ENCODE measurements at places on chromosomes 7 and 10.

DNA sequence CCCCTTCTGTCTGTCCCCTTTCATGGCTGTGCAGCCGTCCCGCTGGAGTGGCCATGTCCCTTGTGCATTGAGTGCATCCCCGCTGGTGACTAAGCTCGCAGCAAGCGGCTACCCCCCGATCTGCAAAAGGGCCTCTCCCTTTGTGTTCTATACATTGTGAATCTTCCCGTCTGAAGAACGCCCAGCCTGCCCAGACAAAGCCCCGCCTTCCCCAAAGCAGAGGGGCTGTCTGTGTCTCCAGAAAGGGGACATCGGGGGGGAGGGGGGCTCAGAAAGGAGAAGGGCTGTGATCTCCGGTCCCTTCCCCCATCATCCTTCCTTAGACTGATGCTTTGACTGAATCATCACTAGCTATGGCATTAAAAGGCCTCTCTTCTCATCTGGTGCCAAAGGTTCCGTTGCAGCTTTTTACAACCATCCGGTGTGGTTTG, 11.9 kb downstream of the NPTX2 start:
- DNase-seq = no peak

- no peak for DNase-seq
These were observed 93.6 kb downstream of the HGF start for GRCh38 chr7:81676105-81676811.

GRCh38 chr10:21675157-21675796, 141.2 kb downstream of the MLLT10 start:
- no peak for DNase-seq

DNA sequence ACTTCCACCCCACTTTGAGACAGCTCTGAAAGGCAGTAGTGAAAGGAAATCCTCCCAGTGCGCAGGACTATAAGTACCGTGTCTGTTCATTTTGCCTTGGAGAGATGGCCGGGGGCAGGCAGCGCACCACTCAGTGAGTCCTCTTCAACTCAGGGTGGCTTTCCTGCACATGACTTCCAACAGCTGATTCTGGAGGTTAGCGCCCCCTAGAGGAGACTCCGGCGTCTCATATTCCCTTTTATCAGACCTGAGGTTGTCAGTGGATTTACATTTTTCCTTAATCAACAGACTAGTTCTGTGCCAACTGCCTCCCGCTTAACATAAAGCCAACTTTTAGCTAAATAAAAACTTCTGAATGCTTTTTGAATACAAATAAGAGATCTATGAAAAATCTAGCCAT, 101.0 kb downstream of the HERPUD2 start:
- no peak for DNase-seq

- no peak for DNase-seq
These were observed 1.0 kb upstream of the CBLL1 start for GRCh38 chr7:107742678-107743566.

DNA sequence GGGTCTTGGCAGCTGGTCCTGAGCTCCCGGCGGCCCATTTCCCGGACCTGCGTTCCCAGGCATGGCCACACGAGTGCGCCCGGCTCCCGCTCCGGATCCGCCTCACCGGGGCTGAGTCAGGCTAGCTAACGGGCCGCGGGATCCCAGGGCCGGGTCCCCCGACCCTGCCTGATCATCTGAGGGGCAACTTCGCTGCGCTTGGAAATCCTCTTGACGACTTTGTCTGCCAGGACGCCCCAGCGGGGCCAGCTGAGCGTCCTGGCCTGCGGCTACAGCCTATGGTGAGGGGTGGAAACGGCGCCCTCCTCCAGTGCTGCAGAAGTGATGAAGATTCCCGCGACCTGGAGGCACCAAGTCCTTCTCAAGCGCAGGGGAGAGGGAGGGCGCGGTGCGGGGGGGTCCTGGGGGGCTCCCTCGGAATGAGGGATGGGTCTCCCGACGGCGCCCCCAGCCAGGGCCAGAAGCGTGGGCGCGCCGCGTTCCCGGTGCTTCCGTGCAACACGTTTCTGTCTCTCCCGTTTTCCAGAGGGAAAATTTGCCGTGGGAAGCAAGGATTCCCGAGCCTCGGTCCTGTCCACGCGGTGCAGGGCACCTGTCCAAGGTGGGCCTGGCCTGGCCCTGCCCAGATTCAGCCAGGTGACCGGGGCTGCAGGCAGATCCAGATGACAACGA, 212.4 kb downstream of the CCSER2 start:
- DNase-seq = no peak

DNA sequence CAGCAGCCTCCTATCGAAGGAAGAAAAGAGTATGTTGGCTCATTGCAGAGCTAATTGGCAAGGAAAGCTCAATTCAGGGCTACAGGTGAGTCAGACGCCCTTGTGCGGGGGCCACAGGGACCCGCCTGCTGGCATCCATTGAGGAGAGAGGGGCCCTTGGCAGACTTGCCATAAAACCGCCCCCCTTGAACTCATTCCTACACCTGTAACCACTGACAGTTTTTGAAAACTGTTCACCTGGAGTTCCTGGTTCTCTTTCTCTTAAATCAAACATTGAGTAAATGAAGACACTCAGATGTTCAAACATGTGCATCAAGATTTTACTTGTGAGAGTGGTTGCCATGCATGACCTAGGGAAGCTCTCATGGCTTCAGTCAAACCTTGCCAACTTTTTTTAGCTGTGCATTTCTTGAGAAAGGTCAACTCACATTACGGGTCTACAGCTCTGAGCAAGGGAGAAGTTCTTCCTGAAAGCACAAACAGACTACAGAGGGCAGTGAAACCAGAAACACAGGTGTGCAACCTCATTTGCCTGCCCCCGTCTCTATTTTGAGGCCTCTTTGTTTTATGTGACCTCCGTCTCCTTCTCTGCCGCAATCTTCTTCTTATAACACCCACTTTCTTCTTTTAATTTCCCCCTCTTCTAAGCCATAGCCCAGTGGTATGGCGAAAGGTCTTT, 87.8 kb downstream of the TBXAS1 start:
- no peak for DNase-seq

GRCh38 chr7:75928568-75928914, 13.6 kb downstream of the POR start:
- DNase-seq = no peak

DNA sequence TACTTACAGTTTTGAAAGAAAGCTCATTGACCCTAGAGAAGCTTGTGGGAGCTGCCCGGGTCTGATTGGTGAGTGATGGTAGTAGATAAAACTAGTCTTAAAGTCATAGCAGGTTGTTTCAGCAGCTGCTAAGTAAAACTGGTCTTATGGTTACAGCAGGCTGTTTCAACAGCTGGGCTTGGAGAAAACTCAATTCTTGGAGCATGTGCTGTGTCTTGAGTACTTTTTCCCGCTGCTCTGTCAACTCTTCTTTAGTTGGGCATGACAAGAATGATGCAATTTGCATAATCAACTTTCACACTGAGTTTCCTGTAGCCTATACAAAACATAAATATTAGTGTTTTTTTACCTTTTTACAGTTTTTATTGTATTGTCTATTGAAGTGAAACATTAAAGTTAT, 707.9 kb downstream of the AUTS2 start:
- DNase-seq = no peak

DNA sequence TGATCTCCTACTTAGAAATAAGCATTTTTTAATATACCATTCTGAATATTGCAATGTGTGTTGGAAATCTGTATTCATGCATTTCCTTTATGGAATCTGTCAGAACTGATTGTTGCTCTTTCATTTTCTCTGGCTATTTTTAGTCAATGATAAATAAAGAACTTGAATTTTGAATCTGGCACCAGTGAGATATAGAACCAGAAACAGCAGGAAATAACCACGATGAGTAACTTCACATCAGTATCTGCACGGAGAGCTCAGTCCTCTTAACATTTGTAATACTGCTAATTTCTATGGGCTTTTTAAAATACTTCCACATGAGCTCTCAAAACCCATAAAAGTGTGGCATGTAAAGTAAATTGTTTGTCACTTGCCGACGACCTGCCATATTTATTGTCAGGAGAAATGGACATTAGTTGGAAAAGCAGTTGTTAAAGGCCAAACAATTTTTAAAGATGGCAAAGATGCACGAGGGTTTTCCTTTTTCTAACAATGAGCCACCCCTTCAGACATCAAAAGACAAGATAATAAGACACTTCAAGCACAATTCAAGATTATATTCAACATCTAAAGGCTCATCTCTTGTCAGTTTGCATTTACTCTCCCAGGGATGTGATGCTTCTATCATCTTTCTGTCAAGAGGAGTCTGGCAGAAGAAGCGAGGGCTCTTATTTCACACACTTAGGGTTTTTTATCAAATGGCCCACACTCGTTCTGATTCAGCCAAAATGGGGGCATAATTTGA, 118.3 kb downstream of the POU6F2 start:
- no peak for DNase-seq

GRCh38 chr10:29598851-29599311, 35.9 kb downstream of the SVIL start:
- DNase-seq = no peak

GRCh38 chr7:45682358-45682735, 108.2 kb downstream of the ADCY1 start:
- no peak for DNase-seq

DNA sequence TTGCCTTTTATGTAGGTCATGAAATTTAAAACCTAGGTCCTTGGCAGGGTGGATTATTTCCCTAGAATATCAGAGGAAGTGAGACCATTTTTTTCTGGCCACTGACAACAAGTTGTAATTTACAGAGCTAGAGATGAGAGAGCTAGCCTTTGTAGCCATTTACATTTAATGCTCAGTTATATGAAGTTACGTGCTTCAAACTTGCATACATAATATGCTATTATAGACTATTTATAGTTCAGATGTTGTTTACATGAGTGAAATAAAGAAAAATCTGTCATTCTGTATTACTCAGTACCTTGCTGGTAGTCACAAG, 234.9 kb upstream of the MBL2 start:
- DNase-seq = no peak

DNA sequence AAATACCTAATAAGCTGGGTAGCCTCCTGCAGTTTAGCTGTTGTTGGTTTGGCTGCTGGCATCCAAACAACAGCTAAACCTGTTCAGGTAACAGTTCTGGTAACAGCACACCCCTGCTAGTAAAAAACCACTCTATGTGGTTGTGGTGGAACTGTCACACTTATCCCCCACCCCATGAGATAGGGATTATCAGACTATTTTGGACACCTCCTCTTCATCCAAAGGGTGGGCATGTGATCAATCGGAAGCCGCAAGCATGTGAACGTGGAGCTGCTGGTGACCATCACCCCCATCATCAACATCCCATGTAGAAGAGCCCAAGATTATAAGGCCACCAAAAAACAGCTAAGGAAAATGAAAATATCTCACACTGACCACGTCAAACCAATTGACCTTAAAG, 2.5 kb downstream of the MTPAP start:
- DNase-seq = no peak

DNA sequence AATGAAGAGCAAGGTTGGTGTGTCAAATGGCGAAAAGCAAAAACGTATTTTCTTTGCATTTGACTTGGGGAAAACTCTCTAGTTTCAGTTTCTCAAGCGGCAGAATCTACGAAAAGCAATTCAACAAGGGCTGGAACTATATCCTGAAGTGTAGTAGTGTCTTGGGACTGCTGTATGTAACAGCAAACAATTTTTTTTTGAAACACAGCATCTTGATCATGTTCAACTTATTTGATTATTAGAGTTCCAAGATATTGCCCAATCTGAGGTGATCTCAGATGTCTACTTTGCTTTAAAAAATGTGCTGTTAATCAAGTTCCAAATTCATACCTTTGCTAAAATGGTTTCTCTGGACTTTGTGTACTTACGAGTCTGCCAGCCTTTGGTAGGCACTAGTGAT, 120.6 kb downstream of the ZWINT start:
- no peak for DNase-seq

- no peak for DNase-seq
These were observed 334.8 kb downstream of the PARD3 start for GRCh38 chr10:34480345-34480744.

GRCh38 chr10:132684164-132684891, 101.6 kb downstream of the NKX6-2 start:
- no peak for DNase-seq

DNA sequence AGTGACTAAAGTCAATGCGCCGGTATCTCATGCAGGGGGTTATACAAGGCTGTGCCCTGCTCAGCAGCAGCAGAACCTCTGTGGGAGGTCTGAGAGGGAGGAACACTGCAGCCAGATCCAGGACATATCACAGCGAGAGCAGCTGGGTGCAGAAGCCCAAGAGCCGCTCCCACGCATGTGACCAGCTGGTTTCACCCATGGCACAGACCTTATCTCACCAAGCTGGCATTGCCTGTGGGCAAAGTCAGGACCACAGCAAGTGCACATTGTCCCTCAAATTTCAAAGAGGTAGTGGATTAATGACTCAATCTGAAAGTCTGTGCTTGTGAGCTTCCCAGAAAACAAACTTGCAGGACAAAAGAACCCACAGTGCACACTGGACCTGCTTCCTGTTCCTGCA, 31.6 kb upstream of the AKR1C1 start:
- no peak for DNase-seq

GRCh38 chr7:156511426-156511825, 129.1 kb upstream of the RNF32 start:
- no peak for DNase-seq

DNA sequence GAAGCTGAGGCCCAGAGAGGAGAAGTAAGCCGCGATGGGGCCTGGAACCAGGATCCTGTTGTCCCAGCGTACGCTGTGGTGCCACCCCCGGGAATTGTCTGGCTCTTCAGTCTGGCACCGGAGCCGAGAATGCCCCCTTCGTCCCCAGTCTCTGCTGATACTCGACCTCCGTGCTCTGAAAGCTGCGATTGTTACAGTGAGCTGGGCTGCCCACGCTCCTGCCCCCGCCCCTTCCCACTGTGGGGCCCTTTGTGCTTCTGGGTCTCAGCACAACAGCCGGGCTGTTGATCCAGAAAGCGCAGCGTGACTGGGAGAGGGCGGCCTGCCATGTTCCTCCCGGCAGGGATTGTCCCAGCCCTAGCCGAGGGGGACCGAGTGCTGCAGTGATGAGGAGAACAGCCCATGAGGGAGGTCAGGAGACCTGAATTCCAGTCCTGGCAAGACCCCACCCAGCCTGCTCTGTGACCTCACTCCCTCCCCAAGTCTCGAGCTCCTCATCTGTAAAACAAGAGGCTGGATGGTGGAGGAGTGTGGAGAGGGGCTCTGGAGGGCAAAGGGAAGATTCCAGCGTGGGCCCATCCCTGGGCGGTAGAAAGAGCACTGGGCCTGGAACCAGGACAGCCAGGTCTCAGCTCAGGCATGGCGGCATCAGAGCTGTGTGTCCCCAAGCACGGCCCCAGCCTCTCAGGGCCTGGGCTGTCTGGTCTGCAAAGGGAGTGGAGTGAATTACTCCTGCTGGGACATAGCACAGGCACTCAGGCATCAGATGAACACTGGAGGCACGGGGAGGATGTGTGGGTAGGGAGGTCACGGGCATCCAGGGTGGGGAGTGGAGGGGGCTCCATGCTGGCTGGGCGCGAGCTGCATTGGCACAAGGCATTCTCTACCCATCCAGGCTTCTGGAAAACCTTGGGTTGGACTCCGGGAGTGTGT, 43.6 kb downstream of the TSPAN15 start:
- DNase-seq = no peak

Data from AG04449 (cell line).